ENCODE measurements at places on chromosomes 12 and 14.

- DNase-seq: no peak
Observed at GRCh38 chr14:48275301-48275700, 599.9 kb upstream of the MDGA2 start.

DNA sequence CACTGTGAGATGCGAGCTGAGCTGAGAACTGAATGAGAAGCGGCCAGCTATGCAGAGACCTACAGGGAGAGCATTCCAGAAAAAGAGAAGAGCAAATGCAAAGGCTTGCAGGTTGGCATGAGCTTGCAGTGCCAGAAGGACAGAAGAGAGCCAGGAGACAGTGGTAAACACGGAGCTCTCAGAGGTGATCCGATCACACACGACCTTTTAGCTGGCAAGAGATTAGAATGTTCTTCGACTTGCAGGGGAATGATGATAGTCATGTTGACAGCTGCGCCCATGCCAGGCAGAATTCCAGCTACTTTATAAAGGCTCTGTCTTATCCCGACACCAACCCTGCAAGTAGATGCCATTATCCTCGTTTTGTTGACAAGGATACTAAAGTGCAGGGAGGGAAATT is 256.8 kb downstream of the VRK1 start:
- DNase-seq: no peak

DNA sequence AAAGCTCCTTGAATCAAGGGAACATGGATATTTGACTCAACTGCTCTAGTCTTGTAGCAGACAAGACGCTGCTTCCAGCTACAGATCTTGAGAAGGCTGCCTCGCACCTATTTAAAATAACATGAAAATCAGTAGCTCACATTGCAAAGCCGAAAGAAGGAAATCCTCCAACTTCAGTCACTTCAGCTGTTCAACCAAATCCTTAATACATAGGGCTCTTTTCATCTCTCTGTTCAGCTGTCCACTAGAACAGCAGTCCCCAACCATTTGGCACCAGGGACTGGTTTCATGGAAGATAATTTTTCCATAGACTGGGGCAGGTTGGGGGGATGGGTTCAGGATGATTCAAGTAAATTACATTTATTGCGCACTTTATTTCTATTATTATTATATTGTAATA is 1116.0 kb upstream of the TMEM132C start:
- DNase-seq: no peak

DNA sequence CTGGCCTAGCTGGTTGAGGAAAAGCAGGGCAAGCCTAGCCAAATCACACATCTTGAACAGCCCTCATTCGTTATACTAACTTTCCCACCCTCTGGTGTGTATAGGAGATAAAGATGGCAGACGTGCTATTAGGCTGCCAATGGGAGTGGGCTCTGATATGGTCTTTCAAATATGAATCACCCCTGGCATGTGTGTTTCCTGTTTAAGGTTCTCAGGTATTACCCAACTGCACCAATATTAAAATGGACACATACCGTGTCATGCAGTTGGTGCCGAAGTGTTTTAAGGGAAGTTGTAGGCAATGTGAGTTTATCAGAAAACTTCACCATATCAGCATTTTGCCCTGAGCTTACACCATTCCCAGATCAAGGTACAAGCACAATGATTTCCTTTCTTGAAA is 33.4 kb downstream of the CHST11 start:
- DNase-seq: no peak

DNA sequence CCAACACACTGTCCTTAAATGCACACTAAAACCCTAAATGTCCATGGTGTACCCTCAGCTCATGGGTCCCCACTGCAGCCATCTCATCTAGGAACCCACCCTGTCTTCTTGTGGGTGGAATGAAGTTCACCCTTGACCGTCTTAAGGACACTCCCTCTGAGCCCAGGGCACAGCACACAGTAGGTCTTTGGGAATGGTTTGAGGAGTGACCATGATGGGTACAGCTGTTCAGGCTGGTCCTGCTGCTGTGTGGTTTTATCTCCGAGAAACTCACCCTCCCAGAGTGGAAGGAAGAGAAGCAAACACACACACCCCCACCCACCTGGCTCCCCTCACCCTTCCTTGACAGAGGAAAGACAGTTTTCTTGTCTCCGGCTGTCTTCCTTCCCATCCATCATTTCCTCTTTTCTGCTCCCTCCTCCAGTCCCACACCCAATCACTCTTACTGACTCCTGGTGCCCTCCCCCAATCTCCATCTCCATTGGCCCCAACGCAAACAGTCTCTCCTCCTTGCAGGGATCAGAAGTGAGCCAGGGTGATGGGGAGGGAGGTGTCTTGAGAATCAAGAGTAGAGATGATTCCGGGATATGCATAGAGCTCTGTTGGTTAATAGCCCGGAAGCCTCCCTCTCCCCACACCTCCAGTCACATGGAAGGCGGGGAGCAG is 105.9 kb upstream of the LHX5 start:
- DNase-seq: no peak

DNA sequence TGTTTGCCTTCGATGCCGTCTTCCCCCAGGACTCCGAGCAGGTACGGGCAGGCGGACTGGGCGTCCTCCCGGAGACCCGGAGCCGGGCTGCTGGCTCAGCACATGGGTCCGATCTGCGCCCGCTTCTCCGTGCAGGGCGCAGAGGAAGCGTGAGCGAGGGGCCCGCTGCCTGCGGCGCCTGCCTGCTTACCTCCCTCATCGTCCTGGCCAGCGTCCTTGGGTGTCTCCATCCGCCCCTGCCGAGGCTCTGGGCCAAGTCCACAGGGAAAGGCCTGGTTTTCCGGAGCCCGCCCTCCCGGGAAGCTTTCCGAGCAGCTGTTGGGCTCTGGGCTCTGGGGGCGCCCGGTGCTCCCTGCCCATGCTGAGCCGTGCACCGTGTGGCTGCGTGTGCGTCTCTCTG is 33.5 kb downstream of the KIF26A start:
- no peak for DNase-seq
